ENCODE measurements at places on chromosomes 6 and 20.

GRCh38 chr6:28974505-28974904, 30.6 kb downstream of the ZNF311 start:
- DNase-seq = no peak

GRCh38 chr20:60024245-60024644, 66.0 kb downstream of the CDH26 start:
- no peak for DNase-seq

DNA sequence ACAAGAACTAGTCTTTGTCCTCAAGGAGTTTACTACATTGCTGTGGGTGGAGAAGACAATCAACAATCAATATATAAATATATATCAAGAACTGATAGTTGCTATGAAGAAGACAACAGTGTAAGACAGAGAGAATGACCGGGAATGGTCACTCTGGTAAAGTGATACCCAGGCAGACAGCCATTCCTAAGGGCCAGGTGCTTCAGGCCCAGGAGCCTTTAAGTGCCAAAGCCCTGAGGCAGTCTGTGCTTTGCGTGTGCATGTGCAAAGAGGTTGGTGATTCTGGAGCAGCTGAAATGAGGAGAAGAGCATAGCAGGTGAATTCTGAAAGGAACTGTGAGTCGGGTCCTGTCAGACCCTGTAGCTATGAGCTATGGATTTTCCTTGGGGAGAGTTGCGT, 154.2 kb downstream of the DOK5 start:
- no peak for DNase-seq

GRCh38 chr6:113010196-113010989, 663.3 kb downstream of the RFPL4B start:
- DNase-seq = no peak

DNA sequence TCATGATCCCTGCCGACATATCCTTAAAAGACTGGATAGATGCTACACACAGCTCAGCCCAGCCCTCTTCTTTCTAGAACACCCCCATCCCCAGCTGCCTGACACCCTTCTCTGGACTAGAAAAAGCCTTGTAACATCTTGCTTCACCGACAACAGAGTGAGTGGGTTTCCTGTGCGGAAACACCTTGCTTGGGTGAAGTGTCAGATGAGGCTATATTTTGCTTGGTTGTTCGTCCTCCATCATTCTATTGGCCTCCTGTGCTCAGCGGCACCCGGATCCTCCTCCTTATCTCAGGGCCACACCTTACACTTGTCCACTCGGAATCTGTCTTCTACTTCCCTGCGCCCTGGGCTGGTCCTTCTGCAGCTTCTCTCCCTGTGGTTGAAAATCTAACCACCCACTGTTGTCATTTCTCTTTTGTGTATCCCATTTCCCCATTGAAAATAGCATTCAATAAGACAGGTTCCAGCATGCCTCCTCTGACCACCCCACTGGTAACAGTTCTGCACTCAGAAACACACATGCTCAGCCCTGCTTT, 101.3 kb upstream of the MLN start:
- no peak for DNase-seq

DNA sequence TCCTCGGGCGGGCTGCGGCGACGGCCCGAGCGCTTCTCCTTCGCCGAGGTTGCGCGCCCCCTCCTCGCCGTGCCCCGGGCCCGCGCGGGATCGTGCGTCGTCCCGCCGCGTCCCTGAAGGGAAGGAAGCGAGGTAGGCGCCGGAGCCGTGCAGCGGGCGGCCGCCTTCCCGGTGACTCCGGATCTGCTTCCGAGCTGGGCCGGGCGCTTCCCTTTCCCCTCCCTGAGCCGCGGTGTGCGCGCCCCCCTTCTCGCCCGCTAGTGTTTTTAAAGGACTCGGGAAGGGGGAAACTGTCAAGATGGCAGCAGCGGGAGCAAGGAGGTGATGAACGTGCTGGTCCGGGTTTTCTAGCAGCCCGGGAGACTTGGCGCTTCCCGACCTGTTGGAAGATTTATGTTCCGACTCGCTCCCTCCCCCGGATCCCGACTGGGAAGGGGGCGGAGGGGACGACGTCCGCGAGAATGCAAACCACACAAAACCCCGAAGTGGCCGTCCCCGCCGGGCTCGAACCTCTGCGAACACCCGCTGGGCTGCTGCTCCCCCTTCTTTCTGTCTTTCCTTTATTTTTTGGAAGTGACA, 744 bp upstream of the FOXO3 start:
- DNase-seq = peak; percentile 85

GRCh38 chr6:36766399-36766945, 68.8 kb downstream of the RAB44 start:
- no peak for DNase-seq

- DNase-seq = no peak
These were observed 234.3 kb downstream of the CDC5L start for GRCh38 chr6:44621846-44622245.

GRCh38 chr6:150534553-150534952, 65.1 kb upstream of the PLEKHG1 start:
- no peak for DNase-seq

DNA sequence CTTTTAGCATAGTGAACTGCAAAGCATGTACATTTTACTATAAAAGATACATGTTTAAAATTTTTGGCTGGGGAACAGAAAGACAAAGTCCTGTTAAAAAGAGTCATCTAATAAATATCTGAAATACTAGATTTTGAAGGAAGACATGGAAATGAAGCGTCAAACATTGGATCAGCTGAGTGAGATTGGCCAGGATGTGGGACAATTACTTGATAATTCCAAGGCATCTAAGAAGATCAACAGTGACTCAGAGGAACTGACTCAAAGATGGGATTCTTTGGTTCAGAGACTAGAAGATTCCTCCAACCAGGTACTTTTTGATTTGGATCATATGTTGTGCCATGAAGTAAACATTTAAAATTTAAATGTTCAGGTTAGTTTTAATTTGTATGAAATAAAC, 162.3 kb downstream of the UTRN start:
- no peak for DNase-seq

GRCh38 chr20:35888657-35889056, 65.6 kb downstream of the SCAND1 start:
- DNase-seq = no peak

DNA sequence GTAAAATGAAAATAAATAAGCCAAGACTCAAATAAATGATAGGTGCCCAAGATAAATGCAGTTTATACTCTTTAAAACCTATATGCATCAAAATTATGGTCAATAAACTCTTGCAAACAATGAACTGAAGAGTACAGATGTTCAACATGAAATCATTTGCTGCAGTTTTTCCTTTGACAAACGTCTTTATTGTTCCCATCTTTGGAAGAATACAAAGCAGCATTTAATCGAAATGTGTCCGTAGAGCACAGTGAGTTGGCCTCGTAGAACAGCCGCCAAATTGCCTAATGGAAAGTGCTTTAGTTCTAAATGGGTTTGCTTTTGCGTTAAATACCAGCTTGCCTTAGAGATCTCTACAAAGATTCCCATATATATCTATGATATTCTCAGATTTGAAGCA, 447.4 kb downstream of the PKHD1 start:
- no peak for DNase-seq
